Progenitor cell of endocrine pancreas (in vitro differentiated cells): ENCODE measurements at places on chromosomes 2 and 18.

DNA sequence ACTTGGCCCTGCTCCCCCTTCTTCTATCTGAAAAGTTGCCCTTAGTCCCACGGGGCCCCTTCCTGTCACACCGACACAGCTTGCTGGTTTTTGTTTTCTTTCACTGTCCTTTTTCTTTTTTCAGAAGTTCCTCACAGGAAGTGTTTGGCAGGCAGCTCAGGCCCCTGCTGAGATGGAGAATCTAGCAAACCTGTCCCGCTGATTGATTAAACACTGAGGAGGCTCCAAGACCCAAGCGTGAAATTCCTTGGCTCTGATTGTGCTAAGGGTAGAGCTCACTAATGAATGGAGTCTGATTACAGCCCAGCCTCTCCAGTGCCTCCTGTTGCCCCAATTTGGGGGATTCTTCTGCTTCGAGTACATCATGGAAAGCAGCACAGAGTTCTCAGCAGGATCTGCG is 365.9 kb upstream of the MEX3C start:
- no peak overlapping the region for H3K4me3 ChIP-seq
- no peak overlapping the region for H3K27ac ChIP-seq
- no peak for DNase-seq
- H3K4me1 ChIP-seq: no peaks in the 10 kb centered on the region
- no peaks in the 10 kb centered on the region for H3K36me3 ChIP-seq

DNA sequence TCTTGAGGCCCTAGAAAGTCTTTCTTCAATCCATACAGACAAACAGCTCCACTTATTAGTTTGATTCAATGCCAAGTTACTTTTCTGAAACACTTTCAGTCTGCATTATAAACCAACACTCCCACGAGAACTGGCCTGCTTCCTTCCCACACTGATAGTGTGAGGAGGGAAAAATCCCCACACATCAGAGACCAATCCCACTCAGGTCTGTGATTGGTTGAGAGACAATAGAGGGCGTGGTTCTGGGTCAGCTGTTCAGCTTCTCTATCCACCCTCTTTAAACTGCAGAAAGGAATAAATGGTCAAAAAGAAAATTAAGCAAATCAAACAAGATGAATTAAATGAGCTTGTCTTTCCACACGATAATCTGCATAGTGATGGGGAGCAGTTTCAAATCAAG is 152.5 kb downstream of the NRP2 start:
- DNase-seq: no peak
- H3K4me1 ChIP-seq: peaks cover 11% of the 10 kb centered on the region
- no peak overlapping the region for H3K4me3 ChIP-seq
- H3K36me3 ChIP-seq: peaks cover 1% of the 10 kb centered on the region
- no peak overlapping the region for H3K27ac ChIP-seq
- H3K27me3 ChIP-seq: no peaks in the 10 kb centered on the region

DNA sequence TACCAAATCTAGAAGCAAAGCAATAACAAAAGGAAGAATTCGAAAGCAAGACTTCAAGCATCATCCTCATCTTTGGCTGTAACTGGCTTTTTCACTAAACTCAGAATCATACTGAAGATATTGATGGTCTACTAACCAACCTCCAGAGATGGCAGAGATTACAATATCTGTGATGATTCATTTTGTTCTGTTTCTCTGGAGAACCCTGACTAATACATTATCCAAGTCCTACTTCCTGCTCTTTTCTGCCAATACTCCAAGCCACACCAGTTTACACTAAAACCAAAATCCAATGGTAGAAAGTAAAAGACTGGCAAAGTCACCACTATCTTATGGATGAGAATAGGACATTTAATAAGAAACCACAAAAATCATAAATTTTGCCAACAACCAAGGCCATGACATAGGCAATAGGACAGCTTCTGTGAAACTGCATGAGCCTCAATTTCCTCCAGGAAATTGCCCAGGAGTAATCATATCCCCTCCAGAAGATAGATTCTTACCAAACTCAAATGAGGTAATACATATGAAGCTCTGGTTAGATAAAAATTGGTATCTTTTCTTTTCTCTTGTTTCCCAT is 159.8 kb downstream of the METTL4 start:
- H3K4me1 ChIP-seq: peaks cover 15% of the 10 kb centered on the region
- no peak for DNase-seq
- H3K27me3 ChIP-seq: no peaks in the 10 kb centered on the region
- no peaks in the 10 kb centered on the region for H3K36me3 ChIP-seq

DNA sequence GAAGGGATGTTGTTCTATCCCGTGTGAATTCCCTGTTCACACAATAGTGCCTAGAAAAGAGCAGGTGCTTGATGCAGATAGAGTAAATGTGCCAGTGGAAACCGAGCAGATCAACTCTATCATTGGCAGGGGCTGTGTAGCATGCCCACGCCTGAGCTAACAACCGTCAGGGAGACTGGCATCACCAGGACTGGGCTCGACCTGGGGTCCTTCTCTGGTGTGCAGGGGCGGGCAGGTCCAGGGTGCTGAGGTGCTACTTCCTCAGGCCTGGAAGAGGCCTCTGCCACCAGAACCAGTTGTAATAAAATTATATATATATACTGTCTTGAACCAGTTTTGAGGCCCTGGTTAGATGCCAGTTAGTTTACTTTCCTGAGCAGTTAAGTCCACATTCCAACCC is 11.8 kb upstream of the MAL start:
- peaks cover 5% of the 10 kb centered on the region for H3K27me3 ChIP-seq
- peaks cover 15% of the 10 kb centered on the region for H3K4me1 ChIP-seq
- no peak overlapping the region for H3K4me3 ChIP-seq
- DNase-seq: no peak
- no peaks in the 10 kb centered on the region for H3K36me3 ChIP-seq
- no peak overlapping the region for H3K27ac ChIP-seq

- H3K4me1 ChIP-seq: no peaks in the 10 kb centered on the region
- H3K27ac ChIP-seq: no peak overlapping the region
- no peaks in the 10 kb centered on the region for H3K27me3 ChIP-seq
- DNase-seq: no peak
- H3K36me3 ChIP-seq: no peaks in the 10 kb centered on the region
Observed at GRCh38 chr18:70671889-70672565, 383.2 kb downstream of the SOCS6 start.

GRCh38 chr18:69945220-69946114 is 2.2 kb downstream of the CD226 start:
- DNase-seq: no peak
- H3K27me3 ChIP-seq: no peaks in the 10 kb centered on the region
- H3K27ac ChIP-seq: no peak overlapping the region
- no peaks in the 10 kb centered on the region for H3K4me1 ChIP-seq
- no peak overlapping the region for H3K4me3 ChIP-seq
- H3K36me3 ChIP-seq: no peaks in the 10 kb centered on the region

GRCh38 chr2:117692001-117692763 is 122.3 kb upstream of the DDX18 start:
- no peak overlapping the region for H3K27ac ChIP-seq
- H3K36me3 ChIP-seq: no peaks in the 10 kb centered on the region
- H3K27me3 ChIP-seq: no peaks in the 10 kb centered on the region
- H3K4me3 ChIP-seq: no peak overlapping the region
